ENCODE measurements at places on chromosomes 1 and 21.

DNA sequence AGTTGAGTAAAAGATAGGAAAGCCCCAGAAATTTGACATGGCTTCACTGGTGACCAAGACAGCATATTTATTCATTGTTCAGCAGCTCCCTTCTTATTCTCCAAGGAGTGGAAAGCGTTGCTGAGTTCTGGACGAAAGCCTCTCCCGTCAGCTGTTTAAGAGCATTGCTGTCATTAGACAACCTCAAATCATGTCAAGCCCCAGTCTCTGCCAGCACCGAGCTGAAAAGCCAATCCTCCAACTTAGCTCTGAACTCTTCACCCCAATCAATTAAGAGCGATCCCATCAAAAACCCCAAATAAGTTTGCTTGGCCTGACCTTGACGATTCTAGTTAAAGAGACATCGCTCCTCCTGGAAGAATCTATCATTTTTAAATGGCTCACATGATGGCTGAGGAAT is 110.8 kb downstream of the PLPP3 start:
- no peak for DNase-seq

DNA sequence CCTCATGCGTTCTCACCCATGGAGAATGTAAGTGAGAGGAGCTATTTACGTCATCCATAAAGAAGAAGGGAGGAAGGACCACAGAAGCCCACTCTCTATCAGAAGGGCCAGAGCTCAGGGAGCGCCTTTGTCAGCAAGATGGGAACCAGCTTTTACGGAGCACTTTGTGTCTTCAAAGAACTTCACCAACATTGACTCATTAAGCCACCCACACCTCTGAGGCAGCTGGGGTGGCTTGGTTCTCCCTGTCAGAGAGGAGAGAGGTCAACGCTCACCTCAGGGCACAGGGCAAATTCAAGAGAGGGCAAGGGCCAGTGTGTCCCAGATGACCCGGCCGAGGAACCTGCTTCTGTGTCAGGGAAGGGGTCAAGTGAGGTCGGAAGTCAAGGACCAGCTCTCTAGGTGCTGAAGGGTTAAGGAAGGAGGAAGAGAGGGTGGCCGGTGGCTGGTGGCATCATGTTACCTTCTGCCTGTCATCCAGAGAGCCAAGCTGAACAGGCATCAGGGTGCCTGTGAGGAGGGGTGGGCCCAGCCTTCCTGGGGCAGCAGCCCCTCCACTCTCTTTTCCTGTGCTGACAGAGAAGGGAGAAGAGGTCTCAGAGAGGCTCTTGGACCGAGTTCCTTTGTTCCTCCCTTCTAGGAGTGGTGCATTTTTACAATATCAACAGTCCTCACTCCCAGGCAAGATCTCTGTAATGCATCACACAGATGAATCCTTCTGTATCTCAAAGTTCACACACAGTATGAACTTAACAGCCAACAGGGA is 109.0 kb downstream of the ETS2 start:
- DNase-seq = peak; percentile 45

GRCh38 chr1:67690411-67690810 is 5.4 kb downstream of the GADD45A start:
- no peak for DNase-seq

DNA sequence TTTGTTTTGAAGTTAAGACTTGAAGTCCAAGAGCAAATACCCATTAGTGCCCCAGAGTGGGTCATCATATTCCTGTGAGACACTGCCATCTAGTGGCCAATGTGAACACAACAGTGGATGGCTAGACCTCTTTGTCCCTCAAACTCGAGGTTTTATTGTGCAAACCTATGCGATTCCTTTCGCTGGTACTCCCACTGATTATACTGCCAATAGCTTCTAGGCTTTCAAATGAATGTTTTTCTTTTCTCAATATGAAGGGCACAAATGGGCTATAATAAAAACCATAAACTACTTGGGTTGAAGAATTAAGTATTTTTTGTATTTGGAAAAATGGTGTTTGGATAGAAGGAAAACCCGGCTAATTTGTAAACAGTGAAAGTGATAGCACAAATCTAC is 100.4 kb upstream of the ZNF281 start:
- peak; percentile 32 for DNase-seq

- DNase-seq = no peak
Observed at GRCh38 chr1:244599937-244600350, 53.0 kb upstream of the DESI2 start.

- no peak for DNase-seq
Observed at GRCh38 chr1:181493166-181493565, 9.8 kb downstream of the CACNA1E start.

DNA sequence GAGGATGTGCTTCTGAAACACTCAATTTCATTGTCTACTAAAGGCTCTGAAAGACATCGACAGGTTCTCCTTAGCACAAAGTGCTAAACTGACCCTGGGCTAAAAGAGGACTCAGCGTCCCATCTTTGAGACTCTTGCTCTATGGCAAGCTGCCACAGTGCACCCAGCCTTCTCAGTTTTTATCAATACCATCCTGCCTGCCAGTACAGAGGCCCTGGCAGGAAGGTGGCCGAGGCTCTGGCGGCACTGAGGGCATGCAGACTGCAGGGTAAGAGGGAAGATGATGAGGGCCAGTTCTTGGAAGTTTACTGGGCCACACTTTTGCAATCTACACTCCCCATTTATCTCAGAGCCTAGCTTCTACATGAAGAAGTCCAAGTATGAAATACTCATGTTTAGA is 5.3 kb downstream of the OLFML2B start:
- DNase-seq = no peak

GRCh38 chr1:24881034-24881433 is 49.0 kb downstream of the RUNX3 start:
- no peak for DNase-seq

DNA sequence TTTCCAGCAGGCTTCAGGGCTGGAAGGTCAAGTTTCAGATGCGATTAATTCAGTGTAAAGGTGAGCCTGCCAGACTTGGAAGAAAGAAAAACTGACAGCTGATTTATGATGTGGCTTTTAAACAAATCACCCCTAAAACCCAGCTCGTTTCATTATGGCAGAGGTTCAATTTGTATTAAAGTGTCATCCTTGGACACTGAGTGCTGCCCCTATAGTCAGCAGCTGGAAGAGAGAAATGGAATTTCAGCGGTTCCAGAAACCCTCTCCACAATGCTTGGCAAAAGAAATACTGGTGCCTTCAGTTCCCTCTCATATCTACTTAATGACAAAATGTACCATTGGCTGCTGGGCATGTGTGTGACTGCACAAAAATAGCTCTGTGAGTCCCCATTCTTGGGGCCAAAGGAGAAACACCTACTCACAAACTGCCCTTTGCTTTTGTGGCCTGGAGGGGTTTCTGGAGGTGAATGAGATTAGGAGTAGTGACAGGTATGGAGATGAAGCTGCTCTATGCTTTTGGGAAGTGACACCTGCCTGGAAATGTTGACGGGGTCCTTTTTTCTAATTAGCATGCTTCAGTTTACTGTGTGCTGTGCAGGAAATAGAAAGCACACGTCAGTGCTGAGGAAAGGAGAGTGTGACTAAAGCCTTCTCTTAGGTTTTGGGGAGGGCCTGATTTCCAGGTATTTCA is 95.1 kb upstream of the TSPAN2 start:
- DNase-seq = peak; percentile 68

DNA sequence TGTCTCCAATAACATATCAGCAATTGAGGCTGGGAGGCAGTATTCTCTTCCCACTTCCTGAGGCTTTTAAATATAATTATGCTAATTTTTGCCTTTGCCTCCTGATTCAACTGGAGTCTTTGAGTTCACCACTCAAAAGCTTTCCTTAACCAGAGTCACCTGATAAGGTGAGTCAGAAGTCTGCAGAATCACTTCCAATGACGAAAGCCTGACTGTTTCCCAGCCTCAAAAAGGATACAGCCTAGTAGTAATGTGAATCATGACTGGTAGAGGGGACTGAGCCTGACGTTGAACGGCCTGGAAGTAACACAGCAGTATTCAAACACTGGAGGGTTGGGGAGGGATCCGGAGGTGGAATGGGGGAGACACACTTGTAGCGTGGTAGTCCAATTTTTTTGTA is 10.4 kb upstream of the MRPL9 start:
- DNase-seq = no peak

DNA sequence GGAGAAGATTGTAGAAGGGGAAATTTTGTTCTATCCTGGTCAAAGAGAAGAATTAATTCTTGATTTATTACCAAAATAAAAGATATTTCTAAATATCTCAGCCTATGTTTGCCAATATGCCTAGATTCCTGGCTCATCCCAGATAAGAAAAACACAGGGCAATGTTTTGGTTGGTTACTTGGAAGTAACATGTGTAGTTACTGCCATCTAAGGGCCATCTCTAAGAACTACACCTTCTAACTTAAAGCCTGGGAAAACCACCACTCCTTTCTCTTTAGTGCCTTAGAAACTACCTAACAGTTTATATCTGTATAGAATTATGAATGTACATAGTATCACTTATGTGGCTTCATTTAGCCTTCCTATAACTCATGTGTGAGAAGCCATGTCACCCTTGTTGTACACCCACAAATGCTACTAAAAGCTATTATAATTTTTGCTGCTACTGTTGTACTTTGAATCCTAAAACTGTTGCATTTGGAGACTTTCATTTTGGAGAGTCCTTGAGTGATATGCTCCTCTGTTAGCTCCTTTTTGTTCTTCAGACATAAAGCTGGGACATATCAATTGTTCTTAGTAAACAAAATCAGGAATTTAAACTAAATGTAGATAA is 4.5 kb downstream of the AIM2 start:
- DNase-seq = no peak

DNA sequence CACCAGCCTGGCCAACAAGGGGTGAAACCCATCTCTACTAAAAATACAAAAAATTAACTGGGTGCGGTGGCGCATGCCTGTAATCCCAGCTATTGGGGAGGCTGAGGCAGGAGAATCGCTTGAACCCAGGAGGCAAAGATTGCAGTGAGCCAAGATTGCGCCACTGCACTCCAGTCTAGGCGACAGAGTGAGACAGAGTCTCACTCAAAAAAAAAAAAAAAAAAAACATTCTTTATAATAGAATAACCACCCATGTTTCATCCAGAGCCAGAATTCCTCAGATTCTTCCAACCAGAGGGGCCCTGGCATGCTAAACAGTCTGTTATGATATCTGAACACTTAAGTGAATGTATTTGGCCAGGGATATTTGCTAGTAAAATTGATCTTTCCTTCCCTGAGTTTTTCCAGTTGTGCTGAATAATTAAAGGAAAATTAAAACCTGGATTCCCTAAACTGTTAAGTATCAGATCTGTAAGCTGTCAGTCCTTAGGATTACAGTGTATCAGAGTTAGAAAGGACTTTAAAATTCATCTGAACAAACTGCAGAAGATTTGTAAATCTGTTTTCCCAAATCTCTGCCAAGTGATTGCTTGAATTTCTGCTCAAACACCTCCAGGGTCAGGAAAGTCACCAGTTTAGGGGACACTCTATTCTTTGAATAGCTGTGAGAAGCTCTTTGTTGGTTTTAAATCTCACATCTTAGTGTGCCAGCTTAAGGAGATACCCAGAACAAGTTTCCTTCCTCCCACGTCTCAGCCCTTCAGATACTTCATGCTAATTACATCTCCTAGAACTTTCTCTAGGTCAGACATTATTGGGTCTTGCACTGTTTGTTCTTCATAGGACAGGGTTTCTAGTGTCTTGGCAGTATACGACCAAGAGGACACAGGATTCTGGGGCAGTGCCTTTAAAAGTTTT is 84.6 kb upstream of the BMP8A start:
- DNase-seq = no peak

DNA sequence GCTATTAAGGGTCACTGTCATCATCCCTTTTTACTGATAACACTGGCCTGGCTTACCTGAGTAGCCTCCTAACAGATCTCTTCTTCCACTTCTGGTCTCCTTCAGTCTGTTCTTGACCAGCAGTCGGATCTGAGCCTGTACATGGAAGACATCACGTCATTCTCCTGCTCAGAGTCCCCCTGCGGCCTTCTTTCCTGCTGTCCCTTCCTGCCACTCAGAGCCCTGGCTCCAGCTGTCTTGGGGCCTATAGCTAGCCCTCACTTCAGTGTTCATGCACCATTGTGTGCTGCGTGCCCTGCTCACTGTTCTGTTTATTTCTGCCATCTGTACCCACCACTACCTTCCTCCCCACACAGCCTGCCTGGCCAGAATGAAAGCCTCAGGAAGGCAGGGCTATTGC is 8.4 kb downstream of the ADARB1 start:
- no peak for DNase-seq

- DNase-seq = no peak
Observed at GRCh38 chr1:224057461-224058199, 56.3 kb upstream of the FBXO28 start.

- no peak for DNase-seq
Observed at GRCh38 chr1:199067483-199067882, 428.6 kb downstream of the PTPRC start.

DNA sequence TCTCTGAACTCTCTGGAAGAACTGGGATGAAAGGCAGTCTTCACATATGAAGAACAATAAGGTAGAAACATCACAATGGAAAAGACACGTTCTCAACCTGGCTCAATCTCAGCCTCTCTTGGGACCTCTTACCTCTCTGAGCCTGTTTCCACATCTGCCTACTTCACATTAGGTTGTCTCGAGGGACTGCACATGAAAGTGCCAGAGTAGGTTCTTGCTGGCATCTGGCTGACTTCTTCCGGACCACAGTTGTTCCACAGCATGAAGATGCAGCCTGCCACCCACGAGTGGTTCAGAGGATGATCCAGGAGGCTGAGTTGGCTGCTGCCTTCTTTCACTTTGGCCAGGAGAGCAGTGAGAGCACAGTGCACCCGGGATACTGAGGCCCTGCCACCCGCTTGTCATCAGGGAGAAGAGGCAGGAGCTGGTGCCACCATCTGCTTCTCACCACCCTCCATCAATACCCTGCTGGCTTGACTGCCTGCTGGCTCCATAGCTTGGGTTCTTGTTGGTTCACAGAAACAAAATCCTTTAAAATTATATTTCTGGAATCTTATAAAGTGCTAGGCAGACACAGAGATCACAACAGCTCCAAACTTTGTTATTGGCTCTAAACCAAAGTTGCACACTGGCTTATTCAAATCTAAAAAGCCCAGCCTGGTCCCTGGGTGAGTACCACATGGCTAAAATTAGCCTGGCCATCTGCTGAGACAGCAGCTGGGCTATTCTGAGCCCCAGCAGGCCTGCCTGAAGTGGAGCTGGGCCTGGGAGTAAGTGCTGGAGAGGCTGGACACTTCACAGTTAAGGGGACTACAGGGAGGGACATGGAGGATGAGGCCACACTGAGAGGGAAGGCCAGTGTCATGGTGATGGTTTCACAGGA is 46.9 kb upstream of the LIN9 start:
- DNase-seq = no peak

GRCh38 chr1:44019466-44019948 is 11.8 kb downstream of the SLC6A9 start:
- DNase-seq = no peak
